ENCODE measurements at places on chromosomes 4 and X.

GRCh38 chr4:141131723-141132071 lies 1.6 kb downstream of the RNF150 start:
- DNase-seq = no peak

DNA sequence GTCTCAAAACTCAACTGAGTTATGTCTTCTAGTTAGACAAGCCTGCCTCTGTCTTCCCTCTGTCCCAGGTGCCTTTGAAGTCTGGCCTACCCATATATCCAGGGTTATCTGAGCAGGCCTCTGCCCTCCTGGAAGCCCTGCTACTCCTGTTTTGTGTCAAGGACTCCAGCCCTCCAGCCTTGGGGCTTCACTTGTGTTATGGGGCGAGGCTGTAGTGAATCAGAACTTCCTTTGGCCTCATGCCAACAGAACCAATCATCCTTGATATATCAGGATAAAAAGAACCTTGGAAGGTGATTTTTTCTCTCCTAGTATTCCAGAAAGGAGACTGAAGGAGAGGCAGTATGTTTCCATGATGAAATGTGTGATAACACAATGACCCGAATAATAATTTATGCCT lies 8.9 kb upstream of the ADGRG4 start:
- no peak for DNase-seq

DNA sequence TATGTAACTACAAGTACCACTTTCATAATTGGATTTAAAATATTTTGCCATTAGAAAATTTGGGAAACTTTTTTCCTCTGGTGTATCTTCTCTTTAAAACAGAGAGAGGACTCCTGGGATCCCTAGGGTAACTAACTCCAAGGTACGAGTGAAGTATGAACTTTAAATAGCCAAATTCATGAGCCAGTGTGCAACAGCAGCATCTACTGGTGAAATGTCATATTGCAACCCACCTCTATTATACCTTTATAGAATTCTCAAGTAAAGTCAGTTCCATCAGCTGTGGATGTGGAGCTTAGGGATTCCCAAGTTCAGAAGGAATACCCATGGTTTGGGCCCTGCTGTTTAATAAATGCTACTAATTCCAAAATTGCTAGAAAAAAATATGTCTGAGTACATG lies 282.7 kb upstream of the TAPT1 start:
- no peak for DNase-seq

DNA sequence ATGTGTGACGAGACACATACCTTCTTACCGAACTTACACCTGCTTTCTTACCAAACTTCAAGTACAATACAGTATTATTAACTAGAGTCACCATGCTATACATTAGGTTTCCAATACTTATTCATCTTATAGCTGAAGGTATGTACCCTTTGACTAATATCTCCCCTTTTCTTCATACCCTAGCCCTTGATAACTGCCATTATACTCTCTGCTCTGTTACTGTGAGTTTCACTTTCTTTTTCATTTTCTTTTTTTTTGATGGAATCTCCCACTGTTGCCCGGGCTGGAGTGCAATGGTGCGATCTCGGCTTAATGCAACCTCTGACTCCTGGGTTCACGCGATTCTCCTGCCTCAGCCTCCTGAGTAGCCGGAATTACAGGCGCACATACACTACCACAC lies 3.4 kb upstream of the PNMA5 start:
- DNase-seq = no peak

DNA sequence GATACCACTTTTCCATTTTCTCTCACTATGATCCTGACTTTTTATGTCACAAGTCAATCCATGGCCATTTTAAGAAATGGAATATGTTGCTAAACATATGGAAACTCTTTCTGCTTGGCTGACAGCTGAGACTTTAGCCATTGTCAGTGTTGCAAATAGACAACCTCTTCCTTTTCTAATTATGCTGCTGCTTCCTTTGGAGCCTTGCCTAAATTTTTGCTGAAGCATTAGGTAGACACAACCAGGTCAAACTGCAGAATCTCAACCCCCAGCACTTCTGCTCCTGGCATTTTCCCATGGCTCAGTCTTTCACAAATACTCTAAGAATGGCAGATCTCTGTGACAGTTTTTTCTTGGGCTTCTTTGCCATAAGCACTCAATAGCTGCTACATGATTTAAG lies 543.3 kb downstream of the GRID2 start:
- DNase-seq = no peak
